ENCODE measurements at places on chromosomes 1 and 21.

DNA sequence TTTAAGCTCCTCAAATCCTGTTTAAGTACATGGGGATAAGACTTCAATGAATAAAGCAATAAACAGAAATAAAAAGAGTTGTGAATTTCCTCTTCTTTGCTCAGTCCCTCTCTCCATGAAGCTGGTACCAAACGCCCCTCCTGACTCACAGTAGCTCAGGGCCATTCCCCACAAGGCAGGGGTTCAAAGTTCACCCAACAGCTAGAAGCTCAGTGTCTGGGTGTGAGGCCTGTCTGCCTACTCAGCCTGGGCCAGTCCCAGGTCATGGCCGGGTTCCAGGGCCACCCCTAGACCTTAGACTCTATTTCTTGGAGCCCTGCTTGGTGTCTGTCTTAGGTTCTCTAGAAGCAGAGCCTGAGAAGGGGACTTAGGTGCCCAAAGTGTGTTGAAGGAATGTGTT, 251.5 kb downstream of the GRIK3 start:
- no peak for DNase-seq

- DNase-seq, result no peak
Observed at GRCh38 chr1:12174924-12175810, 8.4 kb downstream of the TNFRSF1B start.

- DNase-seq, result no peak
Observed at GRCh38 chr1:45995298-45995697, 137.1 kb downstream of the PIK3R3 start.

GRCh38 chr21:26167593-26167992, 3.0 kb downstream of the APP start:
- no peak for DNase-seq

- DNase-seq, result no peak
Observed at GRCh38 chr1:180742663-180743062, 110.8 kb downstream of the XPR1 start.

DNA sequence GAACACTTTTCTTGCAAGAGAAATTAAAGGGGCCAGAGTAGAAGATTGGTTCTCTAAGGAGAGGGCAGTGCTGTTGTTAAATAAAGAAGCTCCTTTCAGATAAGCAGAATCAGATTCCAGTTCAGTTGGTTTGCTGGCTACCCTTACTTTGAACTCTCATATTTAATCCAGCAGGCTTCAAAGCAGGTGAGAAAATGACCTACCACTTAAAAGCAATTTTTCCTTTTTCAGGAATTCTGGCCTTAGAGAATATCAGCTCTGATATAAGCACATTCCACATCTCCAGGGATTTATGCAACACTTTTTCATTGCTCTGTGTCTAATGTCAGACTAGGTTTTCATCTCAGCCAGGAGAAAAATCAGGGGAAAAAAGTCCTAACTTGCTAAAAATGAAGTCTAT, 28.7 kb downstream of the WNT2B start:
- no peak for DNase-seq

- DNase-seq, result no peak
Observed at GRCh38 chr1:102595106-102595505, 513.2 kb downstream of the COL11A1 start.

DNA sequence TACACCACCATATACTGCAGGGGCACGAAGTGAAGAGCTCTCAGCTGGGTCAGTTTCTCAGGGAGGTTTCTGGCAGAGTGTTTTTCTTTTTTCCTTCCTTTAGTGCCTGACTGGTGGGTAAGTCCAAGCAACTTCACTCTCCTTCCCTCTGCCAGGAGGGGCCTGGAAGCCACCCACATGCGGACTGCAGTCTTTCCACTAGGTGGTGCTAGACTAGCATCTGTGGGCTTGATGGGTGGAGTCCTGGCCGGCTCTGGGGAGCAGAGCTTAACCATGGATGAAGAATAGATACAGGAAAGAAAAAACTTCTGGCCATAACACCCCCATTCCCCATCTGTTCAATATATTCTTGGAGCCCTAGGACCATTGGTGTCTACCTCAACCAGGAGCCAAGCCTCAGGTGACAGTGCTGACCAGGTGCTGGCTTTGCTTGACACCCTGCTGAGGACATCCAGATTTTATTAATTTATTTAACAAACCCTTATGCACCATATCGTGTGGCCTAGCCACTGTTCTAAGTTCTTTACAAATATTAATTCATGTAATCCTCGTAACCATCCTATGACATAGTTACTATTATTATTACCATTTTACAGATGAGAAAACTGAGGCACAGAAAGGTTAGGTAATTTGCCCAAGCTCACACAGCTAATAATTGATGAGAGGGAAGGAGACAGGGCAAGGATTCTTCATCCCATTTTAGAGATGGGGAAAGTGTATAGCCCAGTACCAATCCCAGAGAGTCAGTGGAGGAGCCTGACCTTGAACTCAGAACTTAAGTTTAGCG, 126.7 kb upstream of the CSF3R start:
- DNase-seq, result peak; percentile 1

GRCh38 chr1:93669369-93669768, 12.3 kb downstream of the BCAR3 start:
- no peak for DNase-seq

DNA sequence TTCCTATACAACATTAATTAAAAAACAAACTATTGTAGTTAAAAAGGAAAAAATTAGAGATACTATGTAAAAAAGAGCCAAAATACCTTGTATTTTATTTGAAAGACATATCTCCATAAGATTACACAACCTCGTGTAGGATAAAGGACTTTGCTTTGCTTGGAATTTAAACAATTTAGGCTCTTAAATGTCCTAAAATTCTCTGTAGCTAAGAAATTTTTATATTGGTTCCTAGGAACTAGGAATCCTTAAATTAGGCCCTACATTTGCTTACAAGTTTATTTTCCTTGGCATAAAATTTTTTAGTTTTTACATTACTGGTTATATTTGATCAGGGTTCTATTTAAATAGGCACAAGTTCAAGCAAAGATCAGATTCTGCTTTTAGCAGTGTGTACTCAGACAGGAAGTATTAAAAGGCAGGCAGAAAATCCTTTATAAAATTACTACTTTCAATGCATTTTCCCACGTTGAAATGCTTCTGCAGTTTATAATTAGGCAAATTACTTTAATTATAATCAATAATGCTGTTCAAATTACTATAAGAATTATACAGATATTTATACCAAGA, 3.4 kb upstream of the ANGPTL3 start:
- no peak for DNase-seq

DNA sequence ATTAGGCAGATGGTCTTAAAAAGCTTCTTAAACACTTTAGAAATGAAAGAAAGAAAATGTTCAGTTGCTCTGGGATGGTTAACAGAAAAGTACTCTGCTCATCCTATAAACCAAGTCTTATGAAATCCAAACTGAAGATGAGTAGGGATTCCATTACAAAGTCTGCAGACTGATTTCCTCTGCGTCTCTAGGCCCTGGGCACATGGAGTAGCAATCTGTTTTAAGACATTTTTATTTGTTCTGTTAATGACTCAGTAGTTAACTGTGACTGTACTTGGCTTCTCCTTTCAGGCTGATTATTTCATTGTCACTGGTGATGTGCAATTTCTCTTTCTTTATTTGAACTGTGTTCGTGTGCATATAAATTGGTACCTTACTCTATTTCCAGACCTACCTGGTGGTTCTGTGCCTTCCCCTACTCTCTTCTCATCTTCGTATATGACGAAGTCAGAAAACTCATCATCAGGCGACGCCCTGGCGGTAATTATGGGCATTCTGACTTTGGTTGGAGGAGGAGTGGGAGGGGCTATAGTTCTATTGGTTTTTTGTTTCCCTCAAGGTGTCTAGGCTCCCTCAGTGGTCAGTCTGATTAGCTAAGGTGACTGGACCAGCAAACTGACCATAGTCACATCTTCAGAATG, 30.6 kb downstream of the ATP1A1 start:
- no peak for DNase-seq

DNA sequence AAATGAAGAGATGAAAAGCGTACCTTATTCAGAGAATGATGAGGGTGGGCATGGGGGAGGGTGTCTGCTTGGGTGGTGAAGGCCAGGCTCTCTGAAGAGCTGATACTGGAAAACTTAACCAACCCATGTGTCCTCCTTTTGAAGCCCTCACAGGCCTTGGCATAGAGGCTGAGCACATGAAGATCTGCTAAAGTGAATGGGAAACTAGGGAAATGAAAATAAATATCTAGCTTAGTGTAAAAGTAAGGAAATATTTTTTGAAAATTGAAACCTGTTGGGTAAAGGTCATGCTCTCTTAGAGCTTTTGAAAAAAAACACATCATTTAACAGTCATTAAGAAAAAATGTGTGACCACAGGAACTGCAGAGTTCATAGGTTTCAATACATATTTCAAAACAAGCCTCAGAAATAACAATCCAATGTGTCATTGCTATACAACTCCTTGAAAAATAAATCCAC, 40.5 kb upstream of the RALGPS2 start:
- no peak for DNase-seq

DNA sequence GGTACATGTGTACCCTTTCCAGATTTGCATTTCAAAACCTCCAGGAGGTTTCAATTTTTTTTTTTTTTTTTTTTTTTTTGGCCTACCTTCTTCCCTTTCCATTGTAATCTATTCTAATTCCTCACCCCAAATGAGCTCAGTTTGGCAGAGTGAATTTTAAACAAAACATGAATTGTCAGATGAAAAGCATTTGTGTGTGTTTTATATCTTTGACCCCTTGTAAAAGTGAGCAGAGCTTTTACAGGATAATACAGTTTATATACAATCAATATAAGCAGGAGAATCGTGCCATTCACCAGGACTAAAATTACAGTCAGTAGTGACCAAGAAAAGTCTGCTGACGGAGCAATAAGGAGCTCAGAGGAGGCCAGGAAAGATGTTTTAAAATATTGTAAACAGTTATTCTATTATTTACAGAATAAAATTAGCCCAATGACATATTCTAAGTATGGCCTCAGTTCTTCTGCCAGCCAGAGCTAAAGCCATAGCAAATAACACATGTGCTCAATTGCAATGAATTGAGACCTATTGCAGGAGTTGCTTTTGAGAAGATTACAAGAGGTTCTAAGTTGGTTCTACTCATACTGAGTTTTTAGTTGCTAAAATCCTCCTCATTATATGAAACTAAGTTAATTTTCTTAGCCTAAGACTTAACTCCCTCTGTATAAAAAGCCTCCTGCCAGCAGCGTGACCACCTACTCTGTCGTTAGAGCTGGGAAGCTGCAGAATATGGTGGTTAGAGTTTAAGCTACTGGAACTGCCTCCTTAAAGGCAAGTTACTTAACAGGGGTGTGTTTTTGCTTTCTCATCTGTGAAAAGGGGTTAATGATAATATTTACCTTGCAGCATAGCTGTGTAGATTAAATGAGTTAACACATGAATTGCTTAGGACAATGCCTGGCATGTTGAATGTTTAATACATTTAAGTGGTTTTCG, 50.8 kb upstream of the ZNF326 start:
- no peak for DNase-seq

- no peak for DNase-seq
Observed at GRCh38 chr1:84277343-84278059, 24.0 kb upstream of the SAMD13 start.

DNA sequence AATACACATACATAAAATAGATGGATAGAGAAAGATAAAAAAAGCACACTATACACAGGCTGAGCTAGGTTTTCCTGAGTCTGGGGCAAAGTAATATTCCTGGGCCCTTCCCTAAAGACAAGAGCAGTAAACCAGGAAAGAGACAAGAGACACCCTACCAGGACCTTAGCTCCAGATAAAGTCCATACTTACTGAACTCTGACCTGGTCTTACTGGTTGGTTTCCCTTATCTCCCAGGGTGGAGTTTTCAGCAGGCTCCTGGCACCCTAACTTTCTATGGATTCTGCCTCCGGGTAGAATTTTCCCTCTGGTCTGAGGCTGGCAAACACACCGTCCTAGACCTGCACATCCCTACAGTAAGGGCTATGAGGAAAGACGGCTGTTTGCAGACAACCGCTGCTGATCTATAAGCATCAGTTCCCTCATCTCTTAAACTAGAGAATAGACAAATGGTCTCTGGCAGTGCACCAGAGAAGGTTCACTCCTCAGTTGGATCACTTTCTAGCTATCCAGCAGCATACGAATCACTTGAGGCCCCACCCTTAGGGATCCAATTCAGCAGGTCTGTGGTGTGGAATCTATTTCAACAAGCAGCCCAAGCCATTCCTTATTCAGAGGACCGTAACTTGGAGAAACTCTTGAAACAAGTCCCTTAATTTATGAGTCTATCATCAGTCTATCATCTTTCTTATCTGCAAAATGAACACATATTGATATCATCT, 52.0 kb downstream of the ARHGEF11 start:
- DNase-seq, result no peak

DNA sequence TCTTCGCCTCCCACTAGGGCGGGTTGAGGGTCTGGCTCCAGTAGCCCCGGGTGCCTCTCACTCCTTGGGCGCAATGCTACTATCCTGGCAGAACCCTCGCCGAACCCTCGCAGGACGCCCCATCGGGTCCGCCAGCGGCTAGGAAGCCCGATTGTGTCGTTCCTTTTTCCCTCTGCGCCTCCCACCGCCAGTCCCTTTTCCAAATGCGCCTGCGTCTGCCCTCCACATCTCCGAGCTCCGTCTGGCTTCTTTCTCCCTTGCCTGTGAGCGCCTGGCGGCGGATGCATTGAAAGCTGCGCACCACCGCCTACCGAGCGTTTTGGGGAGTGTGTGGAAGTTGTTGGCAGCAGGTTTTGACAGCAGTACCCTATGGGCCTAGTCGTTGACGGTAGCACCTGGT, 1.0 kb upstream of the DIRAS3 start:
- DNase-seq, result no peak

- no peak for DNase-seq
Observed at GRCh38 chr1:155504207-155504606, 58.4 kb downstream of the ASH1L start.

DNA sequence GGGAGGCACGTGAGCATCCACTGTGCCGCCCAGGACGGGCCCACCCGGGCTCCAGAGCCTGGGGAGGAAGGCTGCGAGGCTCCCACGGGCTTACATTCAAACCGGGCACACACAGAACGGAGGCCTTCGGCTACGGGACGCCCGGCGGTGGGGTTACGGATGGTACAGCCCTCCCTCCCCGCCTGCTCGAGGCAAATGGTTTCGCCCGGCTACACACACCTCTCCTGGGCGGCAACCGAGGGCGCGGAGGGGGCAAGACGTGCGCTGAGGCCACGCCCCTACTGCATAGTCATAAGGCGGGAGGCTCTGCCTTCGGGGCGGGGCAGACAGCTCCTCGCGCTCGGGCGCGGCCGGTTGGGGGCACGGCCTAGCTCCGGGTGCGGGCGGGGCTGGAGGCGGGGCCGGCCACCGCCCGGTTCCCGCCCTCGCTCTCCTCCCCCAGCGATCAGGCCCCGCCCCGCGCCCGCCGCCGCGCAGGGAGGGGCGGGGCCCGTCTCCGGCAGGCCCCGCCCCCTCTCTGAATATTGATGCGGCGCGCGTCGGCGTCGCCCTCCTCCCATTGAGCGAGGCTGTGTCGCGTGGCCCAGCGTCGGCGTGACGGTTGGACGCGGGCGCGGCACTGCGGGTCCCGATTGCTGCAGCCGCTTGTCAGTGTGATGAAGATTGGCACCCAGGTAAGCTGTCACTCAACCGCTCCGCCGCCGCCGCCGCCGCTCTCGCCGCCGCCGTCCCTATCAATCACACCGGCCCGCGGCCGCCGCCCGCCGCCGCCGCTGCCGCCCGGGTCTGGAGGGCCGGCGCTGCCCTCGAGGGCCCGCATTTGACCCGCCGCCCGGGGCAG, at the start of gene PKNOX1:
PKNOX1 (plus strand) TSS at position 572 of the 841 bp plus-strand sequence. CDS start 29,820 bp downstream, outside the sequence.
- peak; percentile 98 for DNase-seq
